ENCODE measurements at places on chromosomes 3 and 15. TPM values are rescaled to one million over a fixed set of nuclear protein-coding genes. Genes with fewer than 3 reads are reported as not detected.

GRCh38 chr15:29687939-29688505 lies 134.2 kb downstream of the TJP1 start:
- DNase-seq, result no peak

- DNase-seq, result no peak
Measured at GRCh38 chr15:63372018-63372705, 9.5 kb downstream of the CA12 start.

- no peak for DNase-seq
Measured at GRCh38 chr15:71114887-71115566, at the start of gene THSD4. THSD4 (plus strand) TSS chr15:71115471.

- no peak for DNase-seq
Measured at GRCh38 chr3:78268716-78269668, 1229.1 kb downstream of the ROBO2 start.

DNA sequence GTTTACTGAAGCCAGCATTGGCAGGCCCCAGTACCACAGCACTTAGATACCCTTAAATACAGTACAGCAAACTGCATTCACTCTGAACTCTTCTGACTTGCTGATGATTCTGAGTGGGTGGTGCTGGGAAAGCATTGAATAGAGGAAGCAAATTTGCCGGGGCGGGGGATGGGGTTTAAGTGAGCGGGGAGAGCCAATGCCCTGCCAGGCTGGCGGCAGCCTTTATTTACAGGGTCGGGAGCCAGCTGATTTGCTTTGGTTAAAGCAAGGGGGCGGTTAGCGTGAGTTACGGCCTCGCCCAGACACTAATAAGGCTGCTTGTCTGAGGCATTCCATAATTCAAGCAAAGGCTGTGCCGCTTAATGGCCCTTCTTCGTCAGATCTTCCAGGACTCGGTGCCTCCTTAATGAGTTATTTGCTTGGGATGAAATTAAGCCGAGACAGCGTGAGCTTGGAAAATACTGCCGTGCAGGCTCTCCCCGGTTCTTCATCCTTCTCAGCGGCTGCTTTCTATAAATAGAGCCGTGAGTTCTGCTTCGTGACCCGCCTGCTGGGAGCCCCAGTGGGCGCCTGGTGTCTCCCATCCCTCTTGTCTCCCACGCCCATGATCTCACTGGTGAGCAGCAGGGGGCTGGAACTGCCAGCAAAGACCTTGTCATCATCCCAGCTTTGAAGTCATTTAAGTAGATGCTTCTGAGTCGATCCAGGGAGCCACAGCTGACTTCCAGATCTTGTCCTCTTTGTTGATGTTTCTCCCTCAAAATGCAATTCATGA lies 25.8 kb downstream of the SPSB4 start:
- DNase-seq, result no peak

- DNase-seq, result no peak
Measured at GRCh38 chr3:181316482-181316881, 326.9 kb upstream of the DNAJC19 start.

GRCh38 chr3:123907720-123908119 lies 23.6 kb upstream of the MYLK start:
- DNase-seq, result no peak

SEMA3F gene
- 70.8 TPM for polyA plus RNA-seq

- no peak for DNase-seq
Measured at GRCh38 chr15:96589864-96590263, 259.4 kb downstream of the NR2F2 start.

- DNase-seq, result no peak
Measured at GRCh38 chr3:169085827-169086226, 577.7 kb downstream of the MECOM start.

ZNF774 gene
- 3.2 TPM for polyA plus RNA-seq

GRCh38 chr15:71094137-71094536 lies 21.1 kb upstream of the THSD4 start:
- no peak for DNase-seq

- no peak for DNase-seq
Measured at GRCh38 chr15:67064607-67065530, 533 bp upstream of the SMAD3 start.

GOLGA8O gene
- not detected for polyA plus RNA-seq

- DNase-seq, result no peak
Measured at GRCh38 chr3:172580680-172581401, 57.6 kb upstream of the TNFSF10 start.

DNA sequence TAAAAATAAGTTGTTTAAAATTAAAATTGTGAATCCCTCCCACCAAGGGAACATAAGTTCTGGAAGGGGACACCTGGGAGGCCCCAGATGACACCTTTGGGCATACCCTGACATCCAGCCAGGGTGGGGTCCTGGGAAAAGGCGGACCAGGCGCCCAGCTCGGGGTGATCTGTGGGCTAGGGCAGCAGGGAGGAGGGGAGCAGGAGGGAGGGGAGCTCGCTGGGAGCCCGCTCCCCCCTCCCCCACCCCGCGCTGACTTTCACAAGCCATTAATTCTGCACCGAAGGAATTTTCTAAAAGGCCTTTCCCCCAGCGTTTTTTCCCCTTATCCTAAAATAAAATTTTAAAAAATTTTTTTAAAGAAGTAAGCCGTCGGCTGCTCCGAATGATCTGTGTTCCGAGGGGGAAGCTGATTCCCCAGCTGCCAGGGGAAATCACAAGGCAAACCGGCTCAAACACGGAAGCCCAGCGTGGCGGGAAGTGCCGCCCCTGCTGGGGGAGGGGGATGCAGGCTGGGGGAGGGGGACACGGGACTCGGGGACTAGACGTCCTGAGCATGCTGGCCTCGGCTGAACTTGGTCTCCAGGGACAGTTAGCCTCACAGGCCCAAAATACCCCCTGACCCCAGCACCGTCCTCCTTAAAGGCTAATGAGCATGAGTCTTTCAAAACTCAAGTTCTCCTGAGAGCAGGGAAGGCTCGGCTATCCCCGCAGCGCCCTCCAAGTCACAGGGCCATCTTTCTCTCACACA lies 13.9 kb downstream of the PLXND1 start:
- DNase-seq, result no peak

DNA sequence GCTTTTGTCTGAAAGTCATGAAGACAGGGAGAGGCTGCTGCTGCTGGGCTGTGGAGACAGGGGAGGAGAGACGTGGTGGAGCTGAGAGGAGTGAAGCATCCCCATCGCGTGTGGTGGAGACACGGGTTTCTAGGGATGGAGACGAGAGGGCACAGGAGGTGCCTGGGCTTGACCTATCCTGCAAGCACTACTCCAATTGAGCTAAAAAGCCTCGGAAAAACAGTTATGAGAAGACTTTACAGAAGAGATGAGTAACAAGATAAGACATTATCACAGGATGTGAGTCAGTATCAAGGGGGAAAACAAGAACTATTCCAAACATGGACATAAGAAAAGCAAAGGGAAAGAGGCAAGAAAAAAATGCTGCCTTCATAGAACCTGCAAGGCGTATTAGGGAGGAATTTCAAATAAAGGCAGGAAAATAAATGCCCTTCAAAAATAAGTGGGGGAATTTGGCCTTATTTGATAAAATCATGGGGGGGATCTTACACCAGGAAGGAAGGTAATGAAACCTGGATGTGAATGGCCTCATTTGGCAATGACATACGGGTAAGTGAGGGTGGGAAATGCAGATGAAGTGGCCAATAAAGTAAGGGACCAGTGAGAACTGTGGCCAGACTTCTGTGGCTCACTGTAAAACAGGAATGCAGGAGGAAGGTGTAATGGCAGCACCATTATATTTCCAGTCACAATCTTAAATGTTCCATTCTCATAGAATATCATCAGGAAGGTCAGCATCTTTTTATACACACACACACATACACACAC lies 97.9 kb downstream of the PLD1 start:
- no peak for DNase-seq

PCOLCE2 gene
- polyA plus RNA-seq, result 4.2 TPM

DNA sequence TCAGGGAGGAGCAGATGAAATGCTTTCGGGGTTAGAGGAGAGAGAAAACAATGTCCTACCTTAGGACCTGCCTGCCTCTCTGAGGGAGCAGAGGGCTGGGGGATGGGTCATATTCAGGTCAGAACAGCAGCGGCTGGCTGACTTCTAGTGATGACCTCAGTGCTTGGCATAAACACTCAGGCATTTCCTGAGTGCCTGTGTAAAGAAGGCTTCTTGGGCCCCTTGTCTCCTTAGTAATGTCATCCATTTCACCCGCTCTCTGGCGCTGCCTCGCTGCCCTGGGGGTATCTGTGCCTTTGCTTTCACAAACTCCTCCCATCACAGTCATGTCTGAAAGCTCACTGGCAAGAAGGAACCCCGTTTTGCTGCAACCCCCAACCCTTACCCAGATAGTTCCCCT lies 82.9 kb upstream of the GSK3B start:
- DNase-seq, result no peak

DNA sequence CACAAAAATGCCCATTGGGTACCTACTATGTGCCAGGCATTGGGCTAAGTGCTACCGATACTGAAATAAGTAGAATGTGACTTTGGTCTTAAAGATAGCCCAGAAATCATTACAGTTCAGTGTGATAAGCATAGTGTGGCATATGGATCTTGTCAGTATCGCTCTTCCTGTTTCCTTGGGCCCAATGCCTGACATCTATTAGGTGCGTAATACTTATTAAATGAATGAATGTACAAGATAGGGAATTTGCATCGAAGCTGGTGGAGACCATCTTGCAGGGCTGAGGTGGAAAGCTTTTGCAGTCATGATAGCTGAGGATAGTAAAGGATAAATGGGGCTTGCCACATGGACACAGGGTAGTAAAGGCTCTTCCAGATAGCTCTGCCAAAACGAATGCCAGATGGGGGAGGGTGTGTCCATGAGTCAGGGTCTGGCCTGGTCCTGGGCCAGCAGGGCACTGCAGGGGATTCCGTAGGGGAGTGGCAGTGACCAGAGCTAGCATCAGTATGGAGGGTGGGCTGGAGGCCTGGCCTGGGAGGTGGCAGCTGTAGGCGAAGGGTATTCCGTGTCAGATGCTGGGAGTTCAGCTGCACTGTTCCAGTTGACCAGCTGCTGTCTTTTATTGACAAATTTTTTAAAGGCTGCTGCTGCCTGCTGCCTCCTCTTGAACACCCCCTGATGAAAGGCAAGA lies 23.5 kb downstream of the TSEN2 start:
- DNase-seq, result no peak

GRCh38 chr3:65402597-65402996 lies 636.1 kb downstream of the MAGI1 start:
- DNase-seq, result no peak

- DNase-seq, result no peak
Measured at GRCh38 chr15:42876224-42876623, 44.4 kb downstream of the TTBK2 start.

DNA sequence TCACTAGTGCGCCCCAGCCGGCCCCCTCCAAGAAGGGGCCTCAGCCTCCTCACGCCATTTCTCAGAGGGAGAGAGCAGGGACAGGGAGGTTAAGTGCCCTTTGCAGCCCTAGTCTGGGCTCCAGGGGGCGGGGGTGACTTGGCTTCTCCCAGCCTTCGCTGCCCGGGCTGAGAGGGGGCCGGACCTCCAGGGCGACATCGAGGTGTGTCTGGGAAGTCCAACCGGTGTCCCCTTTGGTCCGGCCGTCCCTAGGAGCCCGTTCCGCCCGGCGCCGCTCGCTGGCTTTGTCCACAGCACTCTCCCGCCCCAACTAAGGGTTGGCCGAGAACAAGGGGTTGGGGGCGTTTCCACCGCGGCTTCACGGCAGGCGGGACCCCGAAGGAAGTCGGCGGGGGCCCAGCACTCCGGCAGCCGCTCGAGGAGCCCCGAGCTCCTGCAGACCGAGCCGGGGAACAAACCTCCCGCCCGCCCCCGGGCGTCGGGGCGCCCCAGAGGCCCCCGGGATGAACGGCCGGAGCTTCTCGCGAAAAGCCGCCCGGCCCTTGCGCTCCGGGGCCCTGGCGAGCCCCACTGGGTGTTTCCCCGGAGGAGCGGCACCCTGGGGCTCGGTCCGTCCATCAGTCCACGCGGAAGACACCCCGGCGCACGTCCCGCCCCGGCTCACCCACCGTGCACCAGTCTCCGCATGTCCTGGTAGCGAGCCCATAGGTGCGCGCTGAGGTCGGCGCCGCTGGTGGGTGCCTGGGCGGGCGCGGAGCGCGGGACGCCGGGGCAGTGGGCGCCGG lies 627 bp downstream of the NT5DC2 start:
- DNase-seq, result no peak

- no peak for DNase-seq
Measured at GRCh38 chr3:191455257-191455952, 5.6 kb upstream of the PYDC2 start.

SLC2A2 gene
- 11.3 TPM for polyA plus RNA-seq

DNA sequence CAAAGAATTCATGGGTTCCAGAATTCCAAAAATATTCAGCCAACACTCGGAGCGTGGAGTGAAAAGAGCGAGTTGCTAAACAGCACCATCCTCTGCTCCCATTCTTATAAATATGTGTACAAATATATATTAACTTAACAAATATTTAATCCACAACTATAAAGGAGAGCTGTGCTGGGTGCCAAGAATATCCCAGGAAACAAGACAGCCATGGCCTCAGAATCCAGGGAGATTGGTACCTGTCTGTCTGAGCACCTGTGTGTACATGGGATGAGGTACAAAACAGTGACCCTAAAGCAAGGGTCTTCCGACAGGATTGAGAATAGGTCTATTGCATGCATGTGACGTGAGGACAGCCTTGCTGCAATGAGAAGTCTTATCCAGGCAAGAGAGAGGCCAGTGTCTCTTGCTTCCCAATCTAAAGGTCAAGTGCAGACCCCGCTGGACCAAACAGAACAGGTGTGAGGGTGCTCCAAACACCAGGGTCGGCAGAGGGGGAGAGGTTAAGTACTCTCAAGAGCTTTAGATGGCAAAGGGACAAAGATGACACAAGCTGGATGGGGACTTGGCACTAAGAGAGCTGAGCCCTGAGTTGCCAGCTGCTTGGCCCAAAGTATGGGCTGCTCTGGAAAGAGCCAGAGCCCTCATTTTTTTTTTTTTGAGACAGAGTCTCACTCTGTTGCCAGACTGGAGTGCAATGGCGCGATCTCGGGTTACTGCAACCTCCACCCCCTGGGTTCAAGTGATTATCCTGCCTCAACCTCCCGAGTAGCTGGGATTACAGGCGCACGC lies 36.2 kb downstream of the HOMER2 start:
- DNase-seq, result no peak

ITIH1 gene
- polyA plus RNA-seq, result not detected

DNA sequence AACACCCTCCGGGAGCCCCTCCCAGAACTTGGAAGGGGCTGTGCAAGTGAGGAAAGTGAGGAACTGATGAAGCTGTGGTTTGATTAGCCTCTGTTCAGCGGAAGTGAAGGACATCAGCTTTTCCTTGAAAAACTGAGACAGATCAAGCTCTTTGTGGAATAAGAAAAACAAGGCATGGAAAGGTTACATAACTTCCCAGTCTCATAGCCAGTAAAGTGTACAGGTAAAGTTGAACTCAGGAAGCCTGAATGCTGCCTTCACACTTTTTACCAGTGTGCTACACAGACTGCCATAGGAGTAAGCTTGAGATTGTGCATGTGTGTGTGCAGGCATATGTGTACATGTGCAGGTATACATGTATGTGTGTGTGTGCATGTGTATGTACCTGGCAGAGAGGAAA lies 293.2 kb downstream of the FGF12 start:
- no peak for DNase-seq

DNA sequence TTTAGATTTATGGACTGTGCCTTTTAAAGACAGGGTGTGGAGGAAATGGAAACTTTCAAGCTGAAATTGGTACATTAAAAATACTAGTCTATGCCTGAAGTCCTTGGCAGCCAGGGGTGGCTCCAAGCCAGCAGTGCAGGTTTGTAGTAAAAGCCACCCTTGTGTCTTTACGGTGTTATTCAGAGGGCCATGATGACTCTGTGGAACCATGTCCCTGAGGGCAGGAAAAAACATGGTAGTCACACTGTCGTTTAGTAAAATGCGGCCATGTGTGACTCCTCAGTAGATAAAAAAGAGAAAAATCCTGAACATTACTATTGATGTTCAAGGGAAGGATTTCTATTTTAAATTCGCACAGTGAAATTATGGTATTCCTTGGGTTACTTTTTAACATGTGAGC lies 2.7 kb downstream of the FAN1 start:
- DNase-seq, result no peak

GRCh38 chr3:186920301-186920700 lies 10.0 kb upstream of the ST6GAL1 start:
- no peak for DNase-seq

All from right renal cortex interstitium (tissue), 3 donors.